ENCODE measurements at places on chromosomes 3 and 15. TPM values are rescaled to one million over a fixed set of nuclear protein-coding genes. Genes with fewer than 3 reads are reported as not detected.

DNA sequence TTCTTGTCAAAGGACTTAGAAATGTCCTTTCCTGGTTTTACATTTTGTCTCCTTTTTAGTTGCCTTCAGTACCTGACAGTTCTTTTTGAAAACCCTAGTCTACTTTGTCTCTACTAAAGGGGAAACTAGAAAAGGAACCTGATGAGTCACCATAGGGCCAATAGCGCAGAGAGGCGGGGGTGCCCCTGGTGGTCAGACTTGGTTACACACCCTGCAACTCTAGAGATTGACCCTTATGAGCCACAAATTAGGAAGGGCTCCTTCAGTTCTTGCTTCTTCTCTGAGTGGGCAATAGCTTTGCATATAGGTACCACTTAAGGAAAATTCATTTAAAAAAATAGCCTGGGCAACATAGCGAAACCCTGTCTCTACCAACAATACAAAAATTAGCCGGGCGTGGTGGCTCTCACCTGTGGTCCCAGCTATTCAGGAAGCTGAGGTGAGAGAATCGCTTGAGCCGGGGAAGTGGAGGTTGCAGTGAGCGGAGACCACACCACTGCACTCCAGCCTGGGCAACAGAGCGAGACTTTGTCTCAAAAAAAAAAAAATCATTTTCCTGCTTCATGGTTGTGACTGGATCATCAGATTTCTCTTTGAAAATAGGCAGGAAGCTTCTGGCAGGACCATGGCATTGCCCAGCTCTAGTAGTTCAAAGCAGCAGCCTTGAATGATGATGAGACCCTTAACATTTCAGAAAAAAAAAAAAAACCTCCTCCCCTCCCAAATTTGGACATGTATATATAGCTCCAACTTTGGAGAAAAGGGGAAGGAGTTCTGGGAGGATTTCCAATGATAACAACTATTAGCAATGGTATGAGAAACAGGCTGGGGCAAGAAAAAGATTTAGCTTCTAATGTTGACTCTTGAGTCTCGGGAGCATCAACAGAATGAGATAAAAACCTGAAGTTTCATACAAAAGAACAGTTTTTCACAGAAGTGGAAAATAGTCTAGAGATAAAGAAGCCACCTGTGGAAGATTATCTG, 45.2 kb upstream of the RASA2 start:
- DNase-seq: peak; percentile 84

- DNase-seq: no peak
Measured at GRCh38 chr3:141129541-141130011, 78.4 kb downstream of the SPSB4 start.

DNA sequence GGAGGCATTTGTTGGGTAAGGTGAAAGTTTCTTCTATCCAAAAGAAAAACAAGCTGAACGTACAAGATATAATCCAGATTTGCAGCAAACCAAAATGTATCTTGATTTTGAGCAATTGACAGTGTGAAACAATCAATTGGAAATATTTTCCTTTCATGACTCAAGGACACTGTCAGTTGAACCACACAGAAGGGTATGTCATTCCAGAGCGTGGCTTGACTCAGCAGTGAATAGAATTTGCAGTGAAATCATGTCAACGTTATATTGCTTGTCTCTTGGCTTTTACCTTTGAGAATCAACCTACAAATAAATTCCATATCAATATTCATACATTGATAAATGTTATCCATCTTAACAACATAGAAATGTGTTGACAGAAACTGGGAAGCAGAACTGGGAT, 78.2 kb downstream of the TM2D3 start:
- DNase-seq: no peak

- DNase-seq: no peak
Measured at GRCh38 chr15:65914981-65915925, 46.0 kb downstream of the RAB11A start.

DNA sequence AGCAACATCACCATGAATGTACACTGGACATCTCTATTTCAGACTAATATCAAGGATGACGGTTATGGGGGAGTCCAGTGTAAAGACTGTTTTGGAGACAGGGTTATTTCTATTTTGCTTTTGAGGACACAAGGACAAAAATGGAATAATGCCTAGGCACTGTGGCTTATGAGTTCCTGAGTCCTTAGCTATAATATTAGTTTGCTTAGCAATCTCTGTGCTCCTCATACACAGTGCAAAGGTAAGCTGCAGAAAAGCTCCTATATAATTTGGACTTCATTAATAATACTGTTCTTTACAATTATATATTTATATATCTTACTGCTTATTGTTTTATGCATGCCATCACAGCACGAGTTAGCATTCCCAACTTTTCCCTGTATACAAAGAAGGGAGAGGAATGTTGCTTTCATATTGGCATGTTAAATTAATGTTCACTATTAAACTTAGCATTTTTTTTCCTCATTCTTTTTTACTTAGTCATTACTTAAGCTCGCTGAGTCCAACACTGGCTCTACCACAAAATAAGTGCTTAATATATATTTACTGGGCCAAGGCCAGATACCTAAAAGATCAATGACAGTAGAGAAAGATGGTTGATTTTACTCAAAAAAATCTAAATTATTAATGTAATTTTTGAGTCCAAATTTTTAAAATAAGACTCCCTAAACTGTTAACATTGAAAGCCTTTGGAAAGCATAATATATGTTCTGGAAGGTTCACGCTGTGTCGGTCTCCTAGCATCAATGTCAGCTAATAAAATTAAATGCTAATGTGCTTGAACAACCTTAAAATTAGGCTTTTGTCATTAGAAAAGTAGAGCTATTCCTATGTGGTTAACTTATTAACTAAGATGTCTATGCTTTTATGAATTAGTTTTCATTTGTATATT, 13.8 kb downstream of the THBS1 start:
- DNase-seq: no peak

DNA sequence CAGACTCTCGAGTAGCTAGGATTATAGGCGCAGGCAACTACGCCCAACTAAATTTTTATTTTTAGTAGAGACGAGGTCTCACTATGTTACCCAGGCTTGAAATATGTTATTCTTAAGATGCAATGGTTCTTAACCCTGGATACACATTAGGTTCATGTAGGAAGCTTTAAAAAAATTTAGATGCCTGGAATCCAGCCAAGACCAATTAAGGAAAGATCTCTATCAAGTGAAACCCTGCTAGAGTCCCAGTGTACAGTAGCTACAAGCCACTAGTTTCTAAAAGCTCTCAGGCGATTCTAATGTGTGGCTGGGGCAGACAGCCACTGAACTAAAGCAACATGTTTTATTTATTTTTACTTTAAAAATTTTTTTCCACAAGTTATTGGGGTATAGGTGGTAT, 33.2 kb downstream of the TRIM69 start:
- DNase-seq: no peak

GRCh38 chr3:128229106-128229857, 76.0 kb downstream of the EEFSEC start:
- no peak for DNase-seq

- DNase-seq: peak; percentile 12
Measured at GRCh38 chr15:78739206-78739605, 72.1 kb downstream of the ADAMTS7 start.

- no peak for DNase-seq
Measured at GRCh38 chr15:90895571-90896117, 7.5 kb upstream of the MAN2A2 start.

DNA sequence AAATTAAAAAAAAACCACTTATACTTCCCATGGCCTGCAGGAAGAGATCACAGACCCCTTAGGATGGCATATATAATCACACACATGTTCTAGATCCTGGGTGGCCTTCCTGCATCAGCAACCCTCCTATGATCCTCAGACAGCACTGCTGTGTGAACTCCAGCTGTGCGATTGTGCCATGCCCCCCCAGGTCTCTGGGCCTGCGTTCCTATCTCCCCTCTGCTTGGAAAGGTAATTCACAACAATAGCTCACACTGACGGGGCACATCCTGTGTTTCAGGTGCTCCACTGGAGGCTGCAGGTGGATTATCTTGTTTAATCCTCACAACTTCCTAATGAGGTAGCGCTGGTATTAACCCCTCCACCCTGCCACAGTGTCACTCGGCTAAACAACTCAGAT, 71.2 kb upstream of the GLCE start:
- no peak for DNase-seq

The TM4SF18 gene
- total RNA-seq: not detected

The TMC3 gene
- total RNA-seq: not detected

The CCDC13 gene
- 0.83 TPM for total RNA-seq

The PAQR5 gene
- not detected for total RNA-seq

The CPN2 gene
- total RNA-seq: not detected

The FRMD4B gene
- 69.5 TPM for total RNA-seq

The CDHR4 gene
- total RNA-seq: not detected

The CORO2B gene
- total RNA-seq: not detected

The MRAS gene
- not detected for total RNA-seq

The FBXO40 gene
- total RNA-seq: not detected
